ENCODE measurements at places on chromosomes 12 and 14.

DNA sequence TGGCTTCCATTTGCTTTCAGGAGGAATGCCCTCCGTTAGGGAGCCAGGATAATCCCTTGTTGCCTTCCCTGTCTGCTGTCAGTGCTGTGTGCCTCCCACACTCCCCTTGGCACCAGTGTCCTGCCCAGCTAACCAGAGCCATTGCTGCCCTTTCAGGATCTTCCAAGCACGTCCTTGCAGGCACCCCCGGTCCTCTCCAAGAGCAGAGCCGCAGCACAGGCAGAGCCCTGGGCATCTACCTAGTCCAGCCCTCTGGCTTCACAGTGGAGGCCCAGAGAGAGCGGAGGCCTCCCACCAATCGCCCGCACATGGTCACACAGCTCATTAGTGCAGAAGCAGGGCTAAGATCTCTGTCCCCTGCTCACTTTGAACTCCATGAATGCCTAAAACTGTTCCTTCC is 39.0 kb upstream of the TSPAN9 start:
- no peak for DNase-seq

- DNase-seq, result no peak
These were observed 1.0 kb downstream of the CACNA2D4 start for GRCh38 chr12:1917172-1918070.

DNA sequence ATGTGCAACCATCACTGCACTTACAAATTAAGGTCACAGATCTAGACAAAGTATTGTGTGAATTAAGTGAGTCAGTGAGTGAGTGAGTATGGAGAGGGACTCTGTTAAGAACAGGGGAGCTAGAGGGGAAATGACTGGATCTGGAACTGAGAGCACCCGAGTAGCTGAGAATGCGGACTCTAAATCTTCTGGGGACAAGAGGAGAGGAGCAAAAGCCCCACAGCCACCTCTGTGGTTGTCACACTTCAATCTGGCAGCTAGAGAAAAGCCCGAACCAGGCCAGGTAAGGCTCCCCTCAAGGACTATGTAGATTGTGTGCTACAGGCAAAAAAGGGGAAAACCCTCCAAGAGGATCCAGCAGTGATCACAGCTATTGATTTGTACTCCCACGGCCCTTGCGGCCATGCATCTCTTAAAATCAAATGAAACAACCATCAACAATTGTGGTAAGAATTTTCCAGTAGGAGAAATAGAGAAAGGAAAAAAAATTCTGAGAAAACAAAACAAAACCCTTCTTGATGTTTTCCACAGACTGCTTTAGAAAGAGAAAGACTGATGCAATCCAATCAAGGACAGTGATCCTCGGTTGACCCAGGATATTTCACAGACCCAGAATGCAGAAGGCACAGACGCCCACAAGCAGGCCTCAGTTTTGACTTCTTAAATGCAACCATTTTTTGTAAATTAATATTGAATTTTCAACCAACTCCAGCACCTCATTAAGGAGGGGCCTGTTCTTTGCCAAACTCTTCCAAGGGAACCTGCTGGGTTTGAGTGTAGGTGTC is 109.6 kb downstream of the SLC38A6 start:
- DNase-seq, result no peak

- DNase-seq, result no peak
These were observed 101.9 kb downstream of the NPAS3 start for GRCh38 chr14:33040372-33041140.

GRCh38 chr12:54390176-54390667 is 5.7 kb upstream of the ZNF385A start:
- no peak for DNase-seq

- DNase-seq, result no peak
These were observed 499 bp upstream of the GXYLT1 start for GRCh38 chr12:42145197-42145549.

DNA sequence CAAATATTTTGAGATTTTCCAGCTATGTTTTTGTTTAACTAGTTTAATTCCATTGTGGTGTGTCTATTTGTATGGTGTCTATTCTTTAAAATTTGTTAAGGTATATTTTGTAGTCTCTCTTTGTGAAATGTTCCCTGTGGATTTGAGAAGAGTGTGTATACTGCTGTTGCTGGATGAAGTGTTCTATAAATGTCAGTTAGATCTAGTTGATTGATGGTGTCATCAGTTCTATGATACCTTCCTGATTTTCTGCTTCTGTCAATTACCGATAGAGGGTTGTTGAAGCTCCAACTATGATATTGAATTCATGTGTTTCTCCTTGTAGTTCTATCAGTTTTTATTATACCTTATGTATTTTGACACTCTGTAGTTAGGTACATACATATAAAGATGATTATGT is 53.1 kb downstream of the FUT8 start:
- DNase-seq, result no peak

DNA sequence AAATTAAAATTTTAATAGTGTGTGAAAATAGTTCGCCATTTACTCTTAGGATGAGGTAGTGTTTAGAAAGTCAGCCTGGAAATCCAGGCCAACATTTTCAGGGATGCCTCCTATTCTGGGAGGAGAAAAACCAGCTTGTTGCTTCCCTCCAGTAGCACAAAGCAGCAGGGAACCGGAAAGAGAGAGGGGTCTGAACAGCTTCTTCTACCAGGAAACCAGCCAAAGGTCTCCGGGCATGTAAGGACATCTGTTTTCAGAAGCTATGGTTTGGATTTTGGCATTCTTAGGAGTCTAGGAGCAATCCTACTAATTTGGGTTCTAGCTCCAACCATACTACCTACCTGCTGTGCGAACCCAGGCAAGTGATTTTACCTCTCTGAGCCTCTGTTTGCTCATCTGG is 85.3 kb downstream of the DPF3 start:
- no peak for DNase-seq

Measured in effector memory CD4-positive, alpha-beta T cell (primary cell).